ENCODE measurements at places on chromosomes 11 and 22. TPM values are rescaled to one million over a fixed set of nuclear protein-coding genes. Genes with fewer than 3 reads are reported as not detected.

The SLC1A2 gene
- total RNA-seq, result 0.82 TPM

The TIMM10 gene
- 35.2 TPM for total RNA-seq

The ARHGAP32 gene
- total RNA-seq, result 20.8 TPM

GRCh38 chr22:36194971-36195370 lies 6.6 kb downstream of the APOL4 start:
- DNase-seq, result peak; percentile 49

DNA sequence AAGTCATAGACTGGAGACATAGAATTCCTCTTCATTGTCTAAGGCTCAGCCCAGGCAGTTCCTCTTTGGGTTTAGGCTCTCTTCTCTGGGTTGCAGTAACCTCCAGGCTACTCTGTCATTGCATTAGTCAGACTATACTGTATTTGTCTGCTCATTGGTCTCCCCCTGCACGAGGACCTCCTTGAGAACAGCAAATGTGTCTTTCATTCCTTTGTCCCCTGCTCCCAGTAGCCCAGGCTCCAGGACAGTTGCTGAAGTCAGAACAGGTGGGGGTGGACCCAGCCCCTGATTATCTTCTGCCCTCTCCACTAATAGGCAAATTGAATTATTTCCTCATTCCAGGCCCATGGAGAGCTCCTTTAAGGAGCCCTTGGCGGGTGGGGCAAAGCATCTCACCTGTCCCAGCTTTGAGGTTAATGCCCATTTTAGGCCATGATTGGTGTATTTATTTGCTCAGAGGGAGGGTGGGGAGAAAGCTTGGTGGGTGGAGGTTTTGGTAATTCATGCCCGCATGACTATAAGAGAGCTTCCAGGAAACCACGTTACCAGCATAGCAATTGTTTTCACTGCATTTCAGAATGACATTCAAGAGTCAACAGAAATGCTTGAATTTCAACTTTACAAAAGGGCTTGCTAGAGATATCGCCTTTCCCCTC lies 40.9 kb downstream of the NAV2 start:
- DNase-seq, result no peak

GRCh38 chr22:18970948-18971315 lies 34.8 kb upstream of the PRODH start:
- DNase-seq, result no peak

- no peak for DNase-seq
Measured at GRCh38 chr11:76361776-76362175, 19.2 kb downstream of the THAP12 start.

- DNase-seq, result peak; percentile 52
Measured at GRCh38 chr22:20021196-20022181, 579 bp downstream of the TANGO2 start.

GRCh38 chr11:1276041-1276790 lies 33.2 kb downstream of the TOLLIP start:
- no peak for DNase-seq

DNA sequence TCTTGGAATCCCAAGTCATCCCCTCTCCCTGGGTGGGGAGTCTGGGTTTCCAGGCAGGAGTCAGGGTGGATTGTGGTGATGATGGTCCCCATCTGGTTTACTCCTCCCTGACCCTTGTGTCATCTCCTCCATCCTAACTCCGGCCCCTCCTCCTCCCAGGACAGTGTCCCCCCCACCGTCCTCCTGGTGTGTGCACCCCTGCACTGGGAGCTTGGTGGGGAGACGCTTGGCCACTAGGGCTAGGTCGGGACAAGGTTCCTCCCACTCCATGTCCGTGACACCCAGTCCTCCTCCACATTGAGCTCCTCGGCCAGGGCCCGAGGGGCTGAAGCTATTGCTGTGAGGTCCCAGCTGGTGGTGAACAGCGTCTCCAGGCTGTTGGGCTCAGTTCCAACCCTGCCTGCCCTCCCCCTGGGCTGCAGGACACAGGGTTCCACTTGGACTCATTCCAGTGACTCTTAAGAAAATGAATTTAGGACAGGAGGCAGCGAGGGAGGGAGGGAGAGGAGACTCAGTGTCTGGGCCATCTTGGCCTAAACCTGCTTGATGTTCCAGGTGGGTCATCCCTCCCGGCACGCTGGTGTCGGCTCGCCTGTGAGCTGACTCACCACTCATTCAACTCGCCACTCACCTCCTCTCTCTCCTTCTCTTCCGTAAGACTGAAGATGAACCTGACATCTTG lies 433.2 kb downstream of the TBC1D22A start:
- no peak for DNase-seq

DNA sequence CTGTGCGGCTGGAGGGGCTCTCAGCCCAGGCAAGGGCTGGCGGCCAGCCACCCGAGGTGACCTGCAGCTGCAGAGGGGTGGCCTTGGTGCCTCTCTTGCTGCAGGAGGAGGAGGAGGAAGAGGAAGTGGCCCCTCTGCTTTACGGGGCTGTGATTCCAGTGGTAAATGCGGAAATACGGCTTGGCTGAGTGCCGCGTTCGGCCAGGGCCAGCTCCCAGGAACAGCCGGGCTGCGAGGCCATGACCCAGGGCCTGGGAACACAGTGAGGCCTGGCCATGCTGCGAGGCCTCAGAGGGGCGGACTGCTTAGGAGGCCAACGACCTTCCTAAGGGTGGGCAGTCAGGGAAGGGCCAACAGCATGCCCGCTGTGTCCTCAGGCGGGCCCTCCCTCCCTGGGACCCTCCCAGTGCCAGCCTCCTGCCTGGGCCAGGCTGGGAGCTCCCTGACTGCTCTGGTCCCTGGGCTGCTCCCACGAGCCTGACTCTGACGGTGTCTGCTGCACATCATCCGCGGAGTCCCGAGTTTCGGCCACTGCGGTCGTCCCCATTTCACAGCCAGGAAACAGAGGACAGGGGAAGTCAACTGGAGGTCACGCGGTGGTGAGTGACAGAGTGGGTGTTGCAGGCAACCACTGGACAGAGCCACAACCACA lies 20.8 kb upstream of the PPARA start:
- DNase-seq, result no peak

DNA sequence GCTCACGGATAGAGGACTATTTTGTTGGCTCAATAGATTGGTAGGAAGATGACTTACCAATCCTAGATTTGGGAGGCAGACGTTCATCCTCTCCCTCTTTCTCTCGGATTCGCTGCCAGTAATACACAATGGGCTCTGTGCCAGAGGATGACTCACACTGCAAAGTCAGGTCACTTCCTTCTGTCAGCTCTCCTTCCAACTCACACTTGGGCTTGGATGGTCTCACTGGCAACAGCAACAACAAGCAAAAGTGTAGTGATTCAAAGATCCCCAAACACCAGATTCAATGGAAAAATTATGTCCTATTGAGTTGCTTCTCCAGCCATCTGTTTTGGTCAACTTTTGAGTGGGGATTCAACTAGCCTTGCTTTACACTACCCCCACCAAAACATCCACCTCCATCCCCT lies 21.7 kb upstream of the HSPA8 start:
- peak; percentile 75 for DNase-seq

DNA sequence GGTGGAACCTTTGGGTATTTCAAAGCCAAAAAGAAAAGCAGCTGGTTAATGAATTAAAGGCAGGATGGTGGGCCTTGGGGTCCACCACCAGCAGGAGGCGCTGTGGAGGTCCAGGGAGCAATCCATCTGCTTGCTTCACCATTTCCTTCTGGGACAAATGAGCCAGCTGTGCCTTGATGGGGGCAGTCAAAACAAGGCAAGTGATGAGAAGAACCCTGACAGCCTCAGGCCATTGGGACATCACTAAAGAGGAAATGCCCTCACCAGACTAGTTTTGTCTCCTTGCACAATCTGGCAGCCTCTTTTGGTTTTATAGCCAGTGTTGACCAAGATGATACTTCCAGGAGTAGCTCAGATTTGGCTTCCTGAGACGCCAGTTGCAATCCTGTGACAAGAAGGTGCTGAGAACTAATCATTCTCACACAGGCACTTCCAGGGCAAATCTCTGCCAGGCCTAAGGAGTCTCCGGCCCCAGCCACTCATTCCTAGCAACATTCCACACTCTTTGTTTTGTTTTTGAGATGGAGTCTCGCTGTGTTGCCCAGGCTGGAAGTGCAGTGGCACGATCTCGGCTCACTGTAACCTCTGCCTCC lies 38.2 kb upstream of the WEE1 start:
- DNase-seq, result peak; percentile 74

DNA sequence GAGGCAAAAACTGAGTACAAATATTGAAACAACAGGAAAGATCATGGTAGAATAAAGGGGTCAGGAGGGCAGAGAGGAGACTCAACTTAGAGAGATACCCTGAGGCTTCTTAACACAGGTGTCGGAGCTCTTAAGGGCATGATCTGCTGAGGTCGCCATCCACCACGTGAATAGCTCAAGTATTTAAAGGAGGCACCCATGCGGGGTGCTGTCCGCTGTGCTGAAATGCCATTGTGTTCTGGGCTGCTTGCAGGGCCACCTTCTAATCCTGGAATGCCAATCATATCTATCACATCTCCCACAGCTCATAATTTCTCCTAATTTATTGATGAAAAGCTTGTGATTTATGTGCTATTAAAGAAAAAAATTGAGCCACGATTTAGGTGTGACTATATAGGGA lies 90.2 kb downstream of the SEZ6L start:
- DNase-seq, result no peak
